ENCODE measurements at places on chromosomes 5 and 9. TPM values are rescaled to one million over a fixed set of nuclear protein-coding genes. Genes with fewer than 3 reads are reported as not detected.

Gene TNFSF8
- not detected for total RNA-seq

Gene PCA3
- not detected for total RNA-seq

Gene PCDHGB6
- total RNA-seq: not detected

Gene TRIP13
- total RNA-seq: 67.2 TPM

Gene HNRNPA0
- 83.7 TPM for total RNA-seq

GRCh38 chr9:69675563-69675962 is 3.4 kb upstream of the APBA1 start:
- no peak for DNase-seq

GRCh38 chr5:132369474-132370180 is at the start of gene SLC22A5:
TSS of gene SLC22A5 (plus strand) at chr5:132369710. CDS start at chr5:132369973, 263 bp downstream.
- DNase-seq: peak; percentile 82

GRCh38 chr9:20989923-20990341 is 41.5 kb downstream of the HACD4 start:
- peak; percentile 99 for DNase-seq

GRCh38 chr9:37037503-37038301 is 3.6 kb upstream of the PAX5 start:
- DNase-seq: no peak

DNA sequence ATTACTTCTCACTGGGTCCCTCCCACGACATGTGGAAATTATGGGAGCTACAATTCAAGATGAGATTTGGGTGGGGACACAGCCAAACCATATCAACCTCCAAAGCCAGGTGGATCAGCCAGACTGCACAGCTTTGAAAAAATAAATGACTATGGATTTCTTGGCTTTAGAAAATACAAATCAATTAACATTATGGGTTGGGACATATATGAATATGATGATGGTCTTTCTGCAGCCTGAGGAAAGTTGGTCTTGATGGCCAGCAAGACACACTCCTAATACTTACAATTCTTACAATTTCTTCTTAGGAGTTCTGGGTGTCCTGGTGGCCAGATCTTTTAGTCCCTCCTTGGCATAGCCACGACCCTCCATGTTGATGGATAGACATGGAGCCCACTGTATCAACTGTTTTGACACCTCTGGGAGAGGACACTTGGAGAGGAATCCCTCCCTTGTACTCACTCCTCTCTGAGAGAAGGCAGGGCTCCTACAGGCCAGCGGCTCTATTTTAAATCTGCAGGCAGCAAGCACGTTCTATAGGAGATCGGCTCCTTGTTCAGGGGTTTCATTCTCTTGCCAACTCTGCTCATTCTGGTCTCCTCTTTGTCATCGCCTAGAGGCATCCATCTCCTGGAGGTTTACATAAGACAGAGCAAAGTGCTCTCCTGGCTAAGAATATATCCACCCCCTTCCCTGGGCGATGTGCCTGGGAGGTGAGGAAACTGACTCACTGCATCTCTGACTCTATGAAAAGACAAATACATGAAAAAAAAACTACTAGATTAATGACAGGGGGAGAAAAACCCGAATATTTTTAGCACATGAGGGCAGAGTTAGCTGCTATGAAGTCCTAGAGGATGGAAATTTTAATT is 145.9 kb downstream of the CARTPT start:
- DNase-seq: peak; percentile 17
